ENCODE measurements at places on chromosomes 7 and 10.

GRCh38 chr10:71623098-71623985 lies 96.2 kb downstream of the C10orf105 start:
- DNase-seq, result peak; percentile 56

- DNase-seq, result no peak
These were observed 680.2 kb downstream of the CCSER2 start for GRCh38 chr10:85008488-85009184.

DNA sequence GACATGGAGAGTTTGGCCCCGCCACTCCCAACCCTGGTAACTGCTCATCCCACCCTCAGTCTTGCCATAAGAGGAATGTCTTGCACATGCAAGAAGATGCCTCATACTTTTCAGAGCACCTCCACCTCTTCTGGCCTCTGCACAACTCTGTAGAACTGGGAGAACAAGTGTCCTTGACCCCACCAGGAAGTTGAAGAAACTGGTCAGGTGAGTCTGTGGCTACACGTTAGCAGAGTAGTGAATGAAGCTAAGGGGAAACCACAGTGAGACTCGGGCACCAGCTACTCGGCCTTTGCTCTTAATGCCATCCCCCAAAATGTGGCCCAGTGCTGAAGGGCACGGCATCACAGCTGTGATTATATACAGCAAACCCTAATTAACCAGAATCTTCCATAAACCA lies 110.1 kb downstream of the ARID5B start:
- DNase-seq, result no peak

- no peak for DNase-seq
These were observed 31.5 kb upstream of the GRB10 start for GRCh38 chr7:50814166-50814565.

GRCh38 chr7:12637819-12638592 lies 49.4 kb upstream of the ARL4A start:
- no peak for DNase-seq

DNA sequence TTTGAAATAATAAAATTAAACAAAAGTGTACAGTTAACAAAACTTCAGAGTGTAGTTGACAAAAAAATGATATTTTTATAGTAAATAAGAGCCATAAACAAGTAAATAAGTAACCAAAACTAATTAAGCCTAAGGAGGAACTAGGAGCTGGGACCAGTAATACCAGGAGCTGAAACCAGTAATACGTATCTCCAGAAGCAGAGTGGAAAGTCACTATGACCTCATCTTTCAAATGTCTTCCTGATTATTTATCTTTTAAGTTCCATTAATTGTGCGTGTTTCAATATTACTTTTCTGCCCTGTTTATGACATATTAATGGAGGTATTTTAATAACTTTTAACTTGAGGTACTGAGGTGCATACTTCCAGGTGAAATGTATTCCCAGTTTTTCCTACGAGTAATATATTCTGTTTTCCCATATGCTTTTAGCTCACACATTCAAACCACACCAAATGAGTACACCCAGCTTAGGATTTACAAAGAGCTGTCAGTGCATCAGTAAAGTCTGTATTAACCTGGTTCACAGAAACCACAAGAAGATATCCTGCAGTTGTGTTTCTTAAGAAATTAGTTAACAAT lies 283.7 kb upstream of the HGF start:
- no peak for DNase-seq

DNA sequence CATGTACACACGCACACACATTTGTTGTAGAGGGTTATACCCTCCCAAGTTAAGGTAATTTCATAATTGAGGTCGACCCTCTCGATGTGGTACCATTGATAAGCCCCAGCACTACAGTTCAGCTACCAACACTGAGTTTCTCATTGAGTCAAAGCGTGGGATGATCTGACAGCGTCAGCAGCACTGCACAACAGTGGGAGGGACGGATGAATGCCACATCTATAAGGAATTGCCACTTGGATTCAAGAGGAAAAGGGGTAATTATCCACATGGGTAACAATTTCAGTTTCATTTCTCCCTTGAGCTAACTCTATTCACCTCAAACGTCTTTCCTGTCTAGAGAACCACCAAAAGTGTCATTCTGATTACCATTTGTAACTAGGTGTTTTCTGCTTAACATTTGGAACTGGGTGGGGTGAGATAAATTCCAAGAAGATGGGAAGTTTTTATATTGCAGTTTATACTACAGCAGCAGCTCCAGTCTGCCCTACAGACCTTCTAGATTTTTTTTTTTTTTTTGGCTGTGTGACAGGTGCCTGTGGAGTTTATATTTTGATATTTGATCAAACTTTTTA lies 342.9 kb downstream of the AUTS2 start:
- no peak for DNase-seq

DNA sequence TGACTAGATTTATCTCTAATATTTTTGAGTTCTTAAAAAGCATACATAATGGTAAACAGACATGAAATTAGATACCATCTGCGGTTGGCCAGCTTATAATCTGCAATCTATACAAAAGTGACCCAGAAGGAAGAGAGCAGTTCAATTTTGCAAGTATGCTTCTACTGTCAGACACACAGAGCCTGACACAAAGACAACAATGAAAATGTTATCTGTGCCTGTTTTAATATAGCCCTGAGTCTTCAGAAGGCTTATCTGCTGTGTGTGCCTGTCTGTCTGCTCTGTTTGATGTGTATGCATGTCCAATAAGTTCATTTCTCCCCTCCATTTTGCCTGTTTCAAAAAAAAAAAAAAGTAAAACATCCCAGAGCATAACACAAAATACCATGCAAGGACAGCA lies 73.3 kb upstream of the FHIP2A start:
- no peak for DNase-seq

GRCh38 chr7:127632276-127632910 lies 14.5 kb upstream of the PAX4 start:
- DNase-seq, result no peak

- no peak for DNase-seq
These were observed 5.0 kb downstream of the NDUFA5 start for GRCh38 chr7:123552641-123553040.

GRCh38 chr7:155836216-155837125 lies 24.2 kb upstream of the SHH start:
- no peak for DNase-seq

- DNase-seq, result no peak
These were observed 5.3 kb upstream of the ALDH18A1 start for GRCh38 chr10:95661818-95662217.

GRCh38 chr10:18144396-18144795 lies 4.2 kb downstream of the CACNB2 start:
- no peak for DNase-seq

DNA sequence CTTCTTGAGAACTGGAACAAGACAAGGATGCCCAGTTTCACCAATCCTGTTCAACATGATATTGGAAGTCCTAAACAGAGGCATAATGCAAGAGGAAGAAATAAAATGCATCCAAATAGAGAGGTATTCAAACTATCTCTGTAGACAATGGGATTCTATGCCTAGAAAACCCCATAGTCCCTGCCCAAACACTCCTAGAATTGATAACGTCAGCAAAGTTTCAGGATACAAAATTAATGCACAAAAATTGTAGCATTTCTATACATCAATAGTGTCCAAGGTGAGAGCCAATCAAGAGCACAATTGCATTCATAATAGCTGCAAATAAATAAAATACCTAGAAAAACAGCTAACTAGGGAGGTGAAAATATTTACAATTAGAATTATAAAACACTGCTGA lies 72.5 kb downstream of the PCDH15 start:
- DNase-seq, result no peak

DNA sequence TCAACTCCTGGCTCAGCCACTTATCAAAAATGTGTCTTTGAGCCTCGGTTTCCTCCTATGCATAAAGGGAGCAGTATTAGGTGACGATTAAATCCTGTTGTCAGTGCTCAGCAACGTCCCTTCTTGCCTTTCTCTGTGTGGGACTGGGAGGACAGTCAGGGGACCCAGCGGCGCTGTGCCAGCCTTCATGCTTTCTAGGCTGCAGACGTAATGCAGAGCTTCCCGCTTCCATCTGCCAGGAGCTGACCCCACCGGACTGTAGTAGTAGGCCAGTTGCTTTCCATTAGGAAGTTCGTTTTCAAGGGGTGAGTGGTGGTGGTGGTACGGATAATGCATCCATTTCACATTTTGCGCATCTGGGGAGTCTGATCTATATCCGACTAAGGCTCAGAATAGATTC lies 321.8 kb downstream of the PLXNA4 start:
- DNase-seq, result no peak

DNA sequence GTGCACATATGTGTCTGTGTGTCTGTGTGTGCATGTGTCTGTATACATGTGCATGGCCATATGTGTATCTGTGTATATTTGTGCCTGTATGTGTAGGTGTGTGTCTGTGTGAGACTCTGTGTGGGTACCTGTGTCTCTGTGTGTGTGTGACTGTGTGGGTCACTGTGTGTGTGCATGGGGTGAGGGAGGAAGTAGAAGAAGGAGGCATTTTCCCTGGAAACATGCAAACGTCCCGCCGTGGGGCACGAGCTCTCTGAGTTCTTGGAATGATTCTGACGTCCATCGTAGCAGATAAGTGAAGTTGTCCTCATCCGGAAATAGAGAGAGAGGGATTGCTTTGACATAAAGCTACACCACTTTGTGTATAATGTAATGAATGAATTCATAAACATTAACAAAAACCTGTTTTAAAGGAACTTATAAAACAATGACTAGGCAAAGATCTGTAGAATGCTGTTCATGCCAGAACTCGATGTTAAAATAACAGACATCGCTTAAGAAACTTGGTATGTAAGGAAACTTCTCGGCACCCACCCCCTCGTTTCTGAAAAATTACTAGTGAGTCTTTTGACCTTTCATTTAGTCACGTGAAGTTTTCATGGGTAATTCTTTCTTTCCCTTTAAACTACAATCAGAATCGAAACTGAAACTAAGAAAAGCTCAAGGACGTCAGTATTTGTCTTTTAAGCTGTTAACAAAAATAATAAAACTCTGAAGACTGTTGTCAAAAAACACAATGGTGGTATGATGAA lies 43.6 kb upstream of the KLF6 start:
- peak; percentile 49 for DNase-seq

DNA sequence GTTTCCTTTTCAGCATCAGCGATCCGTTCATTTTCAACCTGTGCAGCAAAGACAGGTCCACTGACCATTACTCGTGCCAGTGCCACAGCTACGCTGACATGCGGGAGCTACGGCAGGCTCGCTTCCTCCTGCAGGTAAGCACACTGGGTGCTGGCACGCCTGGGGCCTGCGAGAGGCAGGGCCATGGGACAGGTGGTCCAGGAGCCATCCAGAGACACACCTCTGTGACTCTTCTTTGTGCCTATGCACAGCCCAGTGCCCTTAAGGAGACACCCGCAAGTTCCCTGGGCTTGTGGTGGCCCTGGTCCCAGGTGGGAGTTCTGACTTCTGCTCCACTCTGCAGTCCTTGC lies 42.2 kb downstream of the LRRC18 start:
- DNase-seq, result no peak

DNA sequence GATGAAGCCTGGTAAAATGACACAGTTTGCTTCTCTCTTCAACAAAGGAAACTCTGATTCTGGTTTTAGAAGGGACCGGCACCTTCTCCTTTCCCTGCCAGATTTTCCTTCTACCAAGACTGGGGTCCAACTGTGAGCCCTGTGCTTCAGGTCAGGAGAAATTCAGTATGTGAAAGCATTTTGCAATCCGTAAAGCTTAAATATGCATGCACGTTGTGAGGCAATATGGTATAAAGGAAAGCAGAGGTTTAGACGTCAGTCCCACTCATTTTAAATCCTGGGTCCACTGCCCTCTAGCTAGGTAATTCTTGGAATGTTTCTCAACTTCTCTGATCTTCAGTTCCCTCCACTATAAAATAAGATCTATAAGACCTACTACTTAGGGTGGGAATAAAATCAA lies 359.0 kb upstream of the NPSR1 start:
- no peak for DNase-seq

- DNase-seq, result no peak
These were observed 145.0 kb downstream of the ADAM12 start for GRCh38 chr10:126243306-126243705.

DNA sequence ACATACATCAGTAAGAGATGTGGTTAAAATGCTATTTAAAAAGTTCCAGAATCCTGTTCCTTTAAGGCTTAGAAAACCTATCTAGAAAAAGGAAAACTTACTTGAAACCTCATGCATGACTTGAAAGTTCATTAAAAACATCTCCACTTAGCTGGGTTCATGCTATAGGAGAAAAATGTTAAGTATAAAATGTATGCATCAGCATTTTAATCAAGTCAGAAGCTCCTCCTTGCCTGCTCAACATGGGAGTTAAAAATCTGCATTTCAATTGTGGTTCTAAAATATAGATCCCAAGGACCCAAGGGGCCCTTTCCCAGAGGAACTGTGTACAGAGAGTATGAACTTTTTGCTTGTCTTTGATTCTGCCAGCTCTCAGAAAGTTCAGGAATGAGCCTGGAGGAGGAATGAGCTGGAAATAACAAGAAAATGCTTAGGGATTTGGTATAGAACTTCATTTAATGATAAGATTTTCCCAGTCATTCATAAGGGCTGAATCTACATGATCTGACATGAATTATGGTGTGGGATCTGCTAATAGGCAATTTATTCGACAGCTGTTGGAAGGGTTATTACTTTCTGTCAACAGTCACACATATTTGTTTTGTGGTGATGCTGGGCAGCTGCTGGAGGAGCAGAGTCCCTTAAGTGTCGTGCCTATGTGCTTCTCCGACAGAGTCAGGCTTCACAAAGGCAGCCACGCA lies 85.6 kb upstream of the MTPN start:
- no peak for DNase-seq

DNA sequence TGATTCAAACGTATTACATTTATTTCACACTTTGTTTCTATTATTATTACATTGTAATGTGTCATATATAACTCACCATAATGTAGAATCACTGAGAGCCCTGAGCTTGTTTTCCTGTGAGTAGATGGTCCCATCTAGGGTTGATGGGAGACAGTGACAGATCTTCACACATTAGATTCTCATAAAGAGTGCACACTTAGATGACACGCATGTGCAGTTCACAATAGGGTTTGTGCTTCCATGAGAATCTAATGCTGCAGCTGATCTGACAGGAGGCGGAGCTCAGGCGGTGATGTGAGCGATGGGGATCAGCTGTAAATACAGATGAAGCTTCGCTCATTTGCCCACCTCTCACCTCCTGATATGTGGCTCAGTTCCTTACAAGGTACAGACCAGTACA lies 36.1 kb downstream of the BMPER start:
- no peak for DNase-seq

GRCh38 chr7:19079066-19079465 lies 38.4 kb downstream of the TWIST1 start:
- no peak for DNase-seq

DNA sequence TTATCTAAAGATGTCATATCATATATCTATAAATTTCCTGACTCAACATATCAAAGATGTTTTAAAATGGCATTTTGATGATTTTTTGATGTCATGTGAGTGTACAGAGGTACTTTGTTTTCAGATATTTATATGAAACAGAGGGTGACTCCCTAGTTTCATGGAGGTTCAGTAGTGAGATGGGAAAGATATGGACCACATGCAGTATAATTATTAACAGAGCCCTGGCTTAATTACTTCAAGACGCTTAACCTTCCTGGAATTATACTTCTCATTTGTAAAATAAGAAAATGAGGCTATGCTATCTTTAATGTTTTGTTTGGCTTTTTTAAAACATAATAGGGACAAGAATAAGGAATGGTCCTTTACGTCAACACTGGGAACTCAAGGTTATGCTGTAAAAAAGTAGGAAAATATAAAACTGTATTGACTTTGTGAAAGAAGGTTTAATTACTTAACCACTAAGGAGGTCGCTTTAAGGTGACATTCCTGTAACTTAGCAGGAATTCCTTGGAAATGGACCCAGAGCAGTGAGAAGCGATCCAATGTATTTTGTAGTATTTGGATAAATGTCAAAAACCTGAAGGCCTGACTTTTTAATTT lies 821.0 kb upstream of the IGFBP3 start:
- no peak for DNase-seq
